B cell (primary cell): ENCODE measurements at places on chromosomes 3 and 15. TPM values are rescaled to one million over a fixed set of nuclear protein-coding genes. Genes with fewer than 3 reads are reported as not detected.
A peak's percentile ranks its signal among the peaks of the same experiment; 100 is the strongest.

- no peaks in the 10 kb centered on the region for H3K4me1 ChIP-seq
- H3K27me3 ChIP-seq, result no peaks in the 10 kb centered on the region
- H3K27ac ChIP-seq, result no peak overlapping the region
- no peak overlapping the region for H3K4me3 ChIP-seq
- no peak for DNase-seq
These were observed 335.1 kb upstream of the UMPS start for GRCh38 chr3:124395162-124395561.

DNA sequence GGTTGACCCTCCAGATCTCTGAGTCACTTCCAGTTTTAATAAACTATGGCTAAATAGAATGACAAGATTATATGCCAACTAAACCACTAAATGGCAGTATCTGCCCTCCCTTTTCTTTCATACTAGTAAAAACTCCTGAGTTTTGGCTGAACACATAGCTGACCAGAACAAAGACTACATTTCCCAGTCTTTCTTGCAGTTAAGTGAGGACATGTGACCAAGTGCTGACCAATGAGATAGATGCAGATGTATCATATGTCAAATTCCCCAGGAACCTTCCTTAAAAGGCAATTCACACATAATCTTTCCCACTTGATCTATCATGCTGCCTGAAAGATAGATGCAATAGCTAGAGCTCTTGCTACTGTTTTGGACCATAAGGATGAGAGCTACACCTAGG lies 191.3 kb downstream of the SHOX2 start:
- no peaks in the 10 kb centered on the region for H3K27me3 ChIP-seq
- no peak overlapping the region for H3K27ac ChIP-seq
- no peaks in the 10 kb centered on the region for H3K36me3 ChIP-seq
- DNase-seq, result no peak

GRCh38 chr3:55180936-55181535 lies 253.2 kb upstream of the LRTM1 start:
- peak; percentile 8 for DNase-seq
- no peak overlapping the region for H3K27ac ChIP-seq
- H3K27me3 ChIP-seq, result no peaks in the 10 kb centered on the region
- H3K36me3 ChIP-seq, result no peaks in the 10 kb centered on the region
- no peaks in the 10 kb centered on the region for H3K4me1 ChIP-seq

DNA sequence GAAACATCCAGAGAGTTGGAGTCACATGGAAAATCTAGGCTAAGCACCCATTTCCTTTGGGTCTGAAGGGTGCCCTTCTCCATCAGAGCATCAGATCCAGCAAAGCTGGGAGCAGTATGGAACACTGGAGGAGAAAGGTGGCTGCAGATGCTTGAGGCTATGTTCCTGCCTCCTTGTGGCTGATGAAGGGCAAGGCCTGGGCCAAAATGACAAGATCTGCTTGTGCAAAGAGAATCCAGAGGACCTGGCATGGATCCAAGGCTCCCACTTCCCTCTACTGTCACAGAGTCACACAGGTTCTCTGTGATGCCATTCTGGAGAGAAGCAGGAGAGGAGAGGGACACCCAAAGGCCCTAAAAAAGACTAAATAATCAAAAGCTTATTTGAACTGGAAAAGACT lies 9.2 kb upstream of the ATP8B4 start:
- no peak for DNase-seq
- no peak overlapping the region for H3K27ac ChIP-seq
- H3K36me3 ChIP-seq, result no peaks in the 10 kb centered on the region
- H3K27me3 ChIP-seq, result no peaks in the 10 kb centered on the region
- H3K4me3 ChIP-seq, result no peak overlapping the region
- no peaks in the 10 kb centered on the region for H3K4me1 ChIP-seq

DNA sequence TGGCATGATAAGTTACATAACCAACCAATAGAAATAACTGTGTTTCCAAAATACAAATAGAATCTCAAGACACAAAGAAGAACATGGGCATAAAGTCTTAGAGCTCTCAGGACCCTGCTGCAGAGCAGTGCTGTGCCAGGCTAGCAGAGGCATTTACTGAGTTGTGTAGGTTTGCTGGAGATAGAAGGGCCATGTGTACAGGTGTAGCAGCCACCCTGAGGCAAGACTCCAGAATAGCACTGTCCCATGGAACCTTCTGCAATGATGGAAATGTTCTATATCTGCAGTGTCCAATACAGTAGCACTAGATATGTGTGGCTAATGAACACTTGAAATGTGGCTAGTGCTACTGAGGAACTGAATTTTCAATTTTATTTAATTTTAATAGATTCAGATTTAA lies 267.0 kb upstream of the UMPS start:
- no peak overlapping the region for H3K4me3 ChIP-seq
- H3K36me3 ChIP-seq, result no peaks in the 10 kb centered on the region
- H3K27me3 ChIP-seq, result peaks cover 3% of the 10 kb centered on the region
- no peak overlapping the region for H3K27ac ChIP-seq

DNA sequence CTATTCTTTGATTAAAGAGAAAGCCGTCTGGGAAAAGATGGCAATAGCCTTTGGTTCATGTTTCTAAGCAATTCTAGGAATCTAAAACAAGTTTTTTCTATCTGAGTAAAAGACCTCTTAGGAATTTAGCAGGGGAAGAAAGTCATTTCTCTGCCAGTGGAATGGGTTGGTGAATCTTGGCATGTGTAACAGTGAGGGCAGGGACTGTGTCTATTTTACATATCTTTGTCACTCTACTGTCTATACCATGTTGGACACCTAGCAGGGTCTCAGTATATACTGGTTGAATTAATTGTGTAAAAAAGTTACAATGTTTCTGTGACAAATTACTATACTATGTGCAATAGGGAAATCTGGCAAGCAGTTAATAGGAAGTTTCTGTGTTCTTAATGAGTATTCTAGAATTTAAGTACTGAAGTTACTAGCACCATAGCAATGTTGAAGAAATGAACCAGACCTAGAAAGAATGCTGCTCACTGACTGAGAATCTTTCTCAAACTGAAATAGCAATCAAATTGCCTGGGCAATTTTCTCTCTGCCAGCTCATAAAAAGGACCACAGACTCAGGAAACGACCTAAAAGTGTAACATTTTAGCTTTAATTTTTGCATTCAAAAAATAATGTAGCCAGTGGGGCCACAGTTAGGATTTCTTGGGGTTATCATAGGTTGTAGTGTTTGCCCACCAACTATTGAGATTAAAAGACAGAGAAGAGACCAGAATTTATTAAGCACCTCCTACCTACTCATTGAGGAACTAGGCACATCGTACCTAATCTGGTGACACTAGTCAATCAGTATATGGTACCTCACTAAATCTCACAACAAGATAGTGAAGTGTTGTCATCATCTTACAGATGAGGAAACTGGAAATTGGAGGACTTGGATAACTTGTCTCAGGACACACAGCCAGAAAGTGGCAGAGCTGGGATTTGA lies 56.2 kb upstream of the LEKR1 start:
- no peaks in the 10 kb centered on the region for H3K4me1 ChIP-seq
- H3K27me3 ChIP-seq, result no peaks in the 10 kb centered on the region
- no peak for DNase-seq

DNA sequence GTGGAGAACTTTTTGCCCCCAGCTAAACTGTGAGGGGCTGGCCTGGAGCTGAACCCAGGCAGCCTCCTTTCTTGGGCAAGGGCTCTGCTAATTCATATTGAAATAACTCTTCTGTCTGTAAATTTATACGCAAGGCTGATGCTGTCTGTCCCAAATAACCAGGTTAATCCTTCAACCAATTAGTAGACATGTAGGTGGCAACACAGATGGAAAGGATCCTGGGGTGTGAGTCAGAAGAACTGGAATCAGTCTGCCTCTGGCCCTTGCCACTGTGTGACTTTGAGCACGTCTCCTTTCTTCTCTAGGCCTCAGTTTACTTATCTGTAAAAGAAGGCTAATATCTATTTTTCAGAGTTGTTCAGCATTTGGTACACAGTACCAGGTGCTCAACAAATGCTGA lies 48.3 kb upstream of the IREB2 start:
- H3K4me1 ChIP-seq, result no peaks in the 10 kb centered on the region
- H3K4me3 ChIP-seq, result no peak overlapping the region

- H3K4me3 ChIP-seq, result no peak overlapping the region
- no peaks in the 10 kb centered on the region for H3K36me3 ChIP-seq
- peak; percentile 38 for DNase-seq
- H3K4me1 ChIP-seq, result peaks cover 9% of the 10 kb centered on the region
These were observed 265.2 kb upstream of the TLE3 start for GRCh38 chr15:70362886-70363285.

DNA sequence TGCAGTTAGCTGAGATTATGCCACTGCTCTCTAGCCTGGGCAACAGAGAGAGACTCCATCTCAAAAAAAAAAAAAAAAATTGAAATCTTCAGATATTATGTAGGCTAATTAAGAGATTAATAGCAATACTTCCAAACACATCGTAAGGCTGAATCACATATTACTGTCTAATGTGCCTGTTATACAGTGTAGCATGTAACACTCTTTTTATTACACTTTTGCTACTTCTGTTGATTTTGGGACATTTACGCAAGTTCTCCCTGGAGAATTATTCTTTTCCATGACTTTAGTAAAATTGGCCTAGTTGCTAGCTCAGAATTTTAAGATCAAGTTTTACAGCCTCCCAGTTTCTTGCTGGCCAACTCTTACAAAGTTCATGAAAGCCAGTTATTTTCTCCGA lies 605.2 kb downstream of the NAALADL2 start:
- H3K27ac ChIP-seq, result no peak overlapping the region
- no peaks in the 10 kb centered on the region for H3K36me3 ChIP-seq
- no peak overlapping the region for H3K4me3 ChIP-seq
- H3K27me3 ChIP-seq, result no peaks in the 10 kb centered on the region

- H3K36me3 ChIP-seq, result no peaks in the 10 kb centered on the region
- no peak overlapping the region for H3K4me3 ChIP-seq
- H3K4me1 ChIP-seq, result no peaks in the 10 kb centered on the region
- no peak for DNase-seq
- no peaks in the 10 kb centered on the region for H3K27me3 ChIP-seq
- H3K27ac ChIP-seq, result no peak overlapping the region
These were observed 26.1 kb downstream of the C15orf39 start for GRCh38 chr15:75227663-75228280.

- no peak overlapping the region for H3K4me3 ChIP-seq
- H3K36me3 ChIP-seq, result no peaks in the 10 kb centered on the region
These were observed 292.0 kb upstream of the SUCLG2 start for GRCh38 chr3:67946436-67946835.

DNA sequence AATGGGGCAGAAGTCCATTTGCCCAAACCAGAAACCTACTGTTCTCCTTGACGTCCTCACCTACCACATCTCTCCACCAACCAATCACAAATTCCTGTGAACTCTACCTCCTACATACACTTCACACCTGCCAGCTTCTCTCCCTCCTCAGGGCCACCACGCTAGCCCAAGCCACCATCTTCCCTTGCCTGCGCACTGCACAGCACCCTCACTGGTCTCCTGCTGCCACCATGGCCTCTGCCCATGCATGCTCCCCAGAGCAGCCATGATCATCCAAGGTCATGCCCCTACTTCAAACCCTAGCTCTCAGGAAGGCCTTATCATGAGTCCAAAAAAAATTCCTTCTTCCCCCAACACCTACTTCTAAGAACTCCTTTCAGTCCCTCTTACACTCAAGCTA lies 1.1 kb upstream of the EPHB3 start:
- DNase-seq, result no peak
- peak overlapping the region; percentile 50 for H3K4me3 ChIP-seq
- peaks cover 48% of the 10 kb centered on the region for H3K27me3 ChIP-seq
- peaks cover 22% of the 10 kb centered on the region for H3K4me1 ChIP-seq
- H3K27ac ChIP-seq, result no peak overlapping the region
- H3K36me3 ChIP-seq, result no peaks in the 10 kb centered on the region

DNA sequence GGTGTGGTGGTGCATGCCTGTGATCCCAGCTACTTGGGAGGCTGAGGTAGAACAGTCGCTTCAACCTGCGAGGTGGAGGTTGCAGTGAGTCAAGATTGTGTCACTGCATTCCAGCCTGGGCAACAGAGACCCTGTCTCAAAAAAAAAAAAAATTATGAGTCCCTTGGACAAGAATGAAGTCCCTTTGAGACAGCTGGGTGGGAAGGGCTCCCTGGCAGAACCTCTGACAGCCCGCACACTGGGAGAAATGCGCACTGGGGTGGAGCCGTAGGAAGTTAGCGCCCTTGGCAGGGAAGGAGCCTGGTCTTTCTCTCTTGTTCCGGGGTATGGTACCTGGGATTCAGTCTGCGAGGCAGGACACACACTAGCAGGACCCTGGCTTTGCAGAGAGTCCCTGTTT lies 51.4 kb downstream of the SLC30A4 start:
- no peaks in the 10 kb centered on the region for H3K27me3 ChIP-seq
- DNase-seq, result no peak
- H3K27ac ChIP-seq, result no peak overlapping the region
- H3K36me3 ChIP-seq, result no peaks in the 10 kb centered on the region

DNA sequence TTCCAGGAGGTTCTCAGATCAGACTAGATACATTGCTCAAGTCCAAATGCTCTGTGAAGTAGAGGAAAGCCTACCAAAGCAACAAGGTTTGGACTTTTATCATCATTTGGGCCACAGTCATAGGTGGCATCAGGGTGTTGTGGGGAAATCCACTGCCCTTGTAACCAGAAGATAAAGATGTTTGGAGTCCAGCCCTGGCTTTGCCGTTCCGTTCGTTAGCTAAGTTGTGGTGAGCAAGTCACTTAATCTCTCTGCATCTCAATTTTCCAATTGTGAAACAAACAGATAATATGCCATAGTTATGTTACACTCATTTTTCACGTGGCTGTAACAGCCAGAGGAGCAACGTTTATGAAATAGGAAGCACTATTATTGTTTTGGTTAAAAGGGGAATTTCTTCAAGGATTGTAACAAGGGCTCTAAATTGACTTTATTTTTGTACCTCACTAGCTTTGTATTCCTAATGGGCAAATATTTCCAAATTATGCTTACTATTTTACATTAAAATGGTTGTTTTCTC lies 125.6 kb downstream of the CD47 start:
- H3K36me3 ChIP-seq, result no peaks in the 10 kb centered on the region
- H3K4me3 ChIP-seq, result no peak overlapping the region
- no peak overlapping the region for H3K27ac ChIP-seq
- no peaks in the 10 kb centered on the region for H3K4me1 ChIP-seq
- DNase-seq, result no peak

DNA sequence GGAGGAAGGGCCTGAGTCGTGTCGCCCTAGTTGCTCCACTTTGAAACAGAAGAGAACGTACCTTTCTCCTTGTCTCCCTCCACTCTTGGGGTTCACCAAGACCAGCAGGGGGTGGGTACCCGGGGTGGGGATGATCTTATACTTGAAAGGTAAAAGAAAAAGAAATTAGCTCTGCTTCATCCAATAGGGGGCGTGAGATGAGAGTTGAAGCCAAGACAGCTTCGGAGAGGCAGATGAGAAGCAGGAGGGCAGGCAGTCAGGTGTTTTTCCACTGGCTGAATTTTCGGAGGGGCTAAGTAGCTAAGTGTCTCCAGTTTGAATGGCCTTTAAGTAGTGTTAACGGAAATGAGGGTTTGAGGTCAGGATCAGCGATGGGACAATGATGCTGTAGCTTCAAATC lies 100.4 kb downstream of the DGKG start:
- DNase-seq, result no peak
- H3K36me3 ChIP-seq, result no peaks in the 10 kb centered on the region
- H3K27me3 ChIP-seq, result no peaks in the 10 kb centered on the region
- H3K4me1 ChIP-seq, result peaks cover 16% of the 10 kb centered on the region
- H3K27ac ChIP-seq, result no peak overlapping the region
- no peak overlapping the region for H3K4me3 ChIP-seq

Gene SERINC4
- 0.24 and 0.32 TPM in 2 replicates for total RNA-seq

Gene C3orf70
- total RNA-seq, result not detected in 2 replicates

Gene AMIGO3
- total RNA-seq, result not detected in 2 replicates

Gene GRAMD2A
- not detected in 2 replicates for total RNA-seq

Gene STRA6
- total RNA-seq, result not detected in 2 replicates

Gene ISG20
- total RNA-seq, result 173 and 190 TPM in 2 replicates

Gene ADGRG7
- total RNA-seq, result not detected in 2 replicates

Gene P2RY14
- 6.0 and 7.0 TPM in 2 replicates for total RNA-seq

Gene ZPLD1
- not detected in 2 replicates for total RNA-seq

Gene FLNB
- total RNA-seq, result 28.2 and 28.3 TPM in 2 replicates

Gene ZNF621
- total RNA-seq, result 34.6 and 35.2 TPM in 2 replicates

Gene ATP10A
- 0.22 and 1.6 TPM in 2 replicates for total RNA-seq

Gene CELSR3
- total RNA-seq, result 2.5 and 2.8 TPM in 2 replicates
